ENCODE measurements at places on chromosomes 12 and 14.

DNA sequence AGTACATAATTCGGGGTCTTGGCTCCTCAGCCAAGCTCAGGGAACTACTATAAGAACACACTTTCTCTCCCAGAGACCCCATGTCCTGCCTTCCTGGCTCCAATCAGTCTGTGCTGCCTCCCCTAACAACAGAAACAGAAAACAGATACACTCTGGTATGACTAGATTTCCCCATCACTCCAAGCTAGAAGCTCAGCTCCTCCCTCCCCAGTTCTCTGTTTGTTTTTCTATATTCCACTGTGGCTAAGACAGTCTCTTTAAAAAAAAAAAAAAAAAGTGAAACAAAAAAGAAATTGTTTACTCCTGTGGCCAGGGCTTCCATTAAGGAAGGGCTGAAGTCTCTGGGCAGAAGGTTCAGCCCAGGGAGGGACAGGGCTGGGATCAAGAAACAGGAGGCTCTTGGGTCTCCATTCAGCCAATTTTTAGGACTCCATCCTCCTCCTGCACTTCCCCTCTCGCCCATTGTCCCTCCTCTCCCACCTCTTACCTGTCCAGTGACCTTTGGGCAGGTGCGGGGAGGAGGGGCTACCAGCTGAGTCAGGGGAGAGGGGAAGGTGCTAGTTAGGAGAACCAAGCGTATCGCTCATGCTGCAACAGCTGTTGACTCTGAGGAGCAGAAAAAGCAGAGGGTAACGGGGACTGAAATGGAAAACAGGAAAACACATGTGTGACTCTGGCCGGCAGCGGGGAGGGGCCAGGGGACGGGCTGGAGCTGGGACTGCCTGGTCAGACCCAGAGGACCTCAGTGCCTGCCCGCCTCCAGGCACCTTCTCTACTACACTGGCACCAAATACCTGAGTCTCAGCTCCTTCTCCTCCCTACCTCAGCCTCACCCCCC is 4.1 kb upstream of the SLC7A7 start:
- DNase-seq = no peak

DNA sequence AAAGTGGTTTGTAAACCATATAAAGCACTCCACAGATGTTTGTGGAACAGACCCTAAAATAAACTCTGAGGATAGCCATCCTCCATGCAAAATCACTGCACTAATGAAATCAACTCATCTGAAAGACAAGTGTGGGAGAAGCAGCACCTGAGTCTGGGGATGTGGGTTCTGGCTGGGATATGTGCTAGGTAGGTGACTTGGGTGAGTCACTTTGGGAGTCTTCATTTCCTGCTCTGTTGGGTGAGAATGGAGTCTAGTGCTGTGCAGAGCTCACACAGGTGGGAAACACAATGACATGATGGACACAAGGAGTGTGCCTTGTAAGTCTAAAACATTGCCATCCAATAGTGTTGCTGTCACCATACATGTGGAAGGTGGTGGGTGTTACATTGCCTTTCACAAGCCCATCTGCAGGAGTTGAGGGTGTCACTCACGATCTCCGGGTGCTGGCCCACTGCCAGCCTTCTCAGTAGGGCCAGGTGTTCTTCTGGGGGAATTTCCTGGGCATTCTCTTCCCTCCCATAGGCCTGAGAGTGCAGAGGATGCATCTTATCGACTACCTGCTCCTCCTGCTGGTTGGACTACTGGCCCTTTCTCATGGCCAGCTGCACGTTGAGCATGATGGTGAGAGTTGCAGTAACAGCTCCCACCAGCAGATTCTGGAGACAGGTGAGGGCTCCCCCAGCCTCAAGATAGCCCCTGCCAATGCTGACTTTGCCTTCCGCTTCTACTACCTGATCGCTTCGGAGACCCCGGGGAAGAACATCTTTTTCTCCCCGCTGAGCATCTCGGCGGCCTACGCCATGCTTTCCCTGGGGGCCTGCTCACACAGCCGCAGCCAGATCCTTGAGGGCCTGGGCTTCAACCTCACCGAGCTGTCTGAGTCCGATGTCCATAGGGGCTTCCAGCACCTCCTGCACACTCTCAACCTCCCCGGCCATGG is 2.0 kb downstream of the SERPINA4 start:
- DNase-seq = no peak

- DNase-seq = no peak
Observed at GRCh38 chr12:96248136-96248931, 54.2 kb downstream of the ELK3 start.

DNA sequence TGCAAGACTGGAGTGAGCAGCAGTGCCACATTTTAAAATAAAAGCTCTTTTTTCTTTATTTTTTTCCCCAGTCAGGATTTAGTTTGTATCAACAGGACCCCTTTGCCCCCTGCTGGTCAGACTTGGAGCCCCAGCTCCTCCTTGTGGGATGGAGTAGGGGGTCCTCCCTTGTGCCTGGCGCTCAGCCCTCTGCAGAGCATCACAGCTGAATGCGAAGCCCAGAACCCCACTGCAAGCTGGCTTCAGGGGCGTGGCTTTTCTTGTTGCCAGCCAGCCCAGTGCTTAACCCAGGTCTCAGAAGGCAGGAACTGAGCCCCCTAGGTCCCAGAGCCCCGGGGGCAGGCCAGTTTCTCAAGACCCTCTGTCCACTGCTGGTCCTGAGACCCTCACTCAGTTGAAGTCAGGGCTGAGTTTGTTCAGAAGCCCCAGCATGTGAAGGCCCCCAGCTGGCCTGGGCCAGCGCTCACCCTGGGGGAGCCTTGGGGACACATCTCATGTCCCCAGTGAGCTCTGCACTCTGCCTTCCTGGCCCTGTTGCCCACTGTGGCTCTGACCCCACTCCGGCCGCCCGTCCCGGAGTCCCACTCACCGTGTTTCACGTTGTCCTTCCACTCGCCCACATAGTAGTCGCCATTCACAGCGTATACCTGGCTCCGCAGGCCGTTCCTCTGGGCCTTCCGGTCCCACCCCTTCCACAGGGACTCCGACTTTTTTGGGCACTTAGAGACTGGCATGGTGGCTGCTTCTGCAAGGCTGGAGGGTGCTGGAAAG is 519 bp downstream of the MORN3 start:
- peak; percentile 38 for DNase-seq

- peak; percentile 42 for DNase-seq
Observed at GRCh38 chr14:101843665-101844064, 82.2 kb downstream of the PPP2R5C start.

DNA sequence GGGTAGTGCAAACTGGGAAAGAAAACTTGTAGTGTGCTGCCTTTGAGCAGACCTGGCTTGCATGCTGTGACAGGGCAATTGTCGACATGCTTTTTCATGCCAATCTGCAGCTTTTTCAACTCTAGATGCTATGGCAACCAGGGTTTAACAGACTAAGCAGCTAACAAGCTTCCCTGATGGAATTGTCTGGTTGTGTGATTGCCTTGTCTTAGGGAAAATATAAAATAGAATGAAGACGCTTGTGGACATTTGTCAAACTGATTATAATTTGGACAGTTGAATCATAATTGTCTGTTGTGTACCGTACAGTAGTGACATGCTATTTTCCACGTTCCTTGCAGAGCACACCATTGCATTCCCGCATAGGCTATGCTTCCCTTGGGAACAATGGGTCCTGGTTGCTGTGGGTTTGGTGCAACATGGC is 113.0 kb downstream of the FOXG1 start:
- DNase-seq = no peak

GRCh38 chr12:57157588-57158173 is 10.3 kb upstream of the LRP1-AS start:
- no peak for DNase-seq

Measured in activated T-cell treated with anti-CD3 and anti-CD28 coated beads for 24 hours (primary cell).